ENCODE measurements at places on chromosomes 6 and 20.

DNA sequence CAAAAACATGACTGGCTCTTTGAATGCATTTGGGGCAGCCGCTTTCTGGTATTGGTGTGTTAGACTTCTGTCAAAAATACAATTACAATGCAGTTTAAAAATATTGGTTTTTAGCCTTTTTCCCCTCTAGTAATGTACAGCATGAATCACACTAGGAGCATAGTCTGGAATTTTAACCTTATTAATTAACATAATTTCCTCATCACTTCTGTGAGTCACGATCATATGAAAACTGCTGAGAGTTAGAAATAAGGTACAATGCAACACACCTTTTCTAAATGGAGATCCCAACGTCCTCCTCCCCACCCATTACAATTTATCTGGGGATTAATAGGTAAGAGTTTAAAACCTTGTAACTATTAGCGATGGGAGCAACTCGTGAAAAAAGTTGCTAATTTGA lies 297.1 kb upstream of the RIMS1 start:
- DNase-seq, result no peak

DNA sequence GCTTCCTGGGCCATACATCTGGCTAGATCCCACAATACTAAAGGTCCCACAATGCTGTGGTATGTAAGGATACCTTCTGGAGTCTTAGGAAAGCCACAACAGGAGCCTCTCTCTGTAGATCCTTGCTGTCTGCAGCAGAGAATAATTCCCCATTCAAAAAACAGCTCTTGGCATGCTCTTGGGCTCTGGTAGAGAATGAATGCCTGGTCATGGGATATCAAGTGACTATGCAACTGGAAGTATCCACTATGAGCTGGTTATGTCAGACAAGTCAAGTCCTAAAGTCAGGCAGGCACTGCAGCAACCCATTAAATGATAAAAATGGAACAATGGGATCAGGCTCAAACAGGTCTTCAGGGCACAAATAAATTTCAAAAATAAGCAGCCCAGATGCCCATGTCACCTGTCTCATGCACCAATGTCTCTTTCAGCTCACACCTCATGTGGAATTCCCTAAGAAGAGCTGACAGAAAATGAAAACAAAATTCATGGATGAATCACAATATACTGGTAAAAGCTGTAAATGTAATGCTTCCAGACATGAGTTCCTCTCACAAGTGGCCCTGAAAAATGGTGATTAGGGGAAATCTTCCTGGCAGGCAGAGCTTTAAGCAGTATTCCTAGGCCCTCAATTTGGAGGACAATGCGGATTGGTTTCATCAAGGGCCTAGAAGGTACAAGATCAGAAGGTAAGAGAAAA lies 4.3 kb downstream of the AK9 start:
- DNase-seq, result no peak

- DNase-seq, result no peak
These were observed 50.1 kb upstream of the RNF24 start for GRCh38 chr20:4065391-4065844.

- DNase-seq, result no peak
These were observed 6.0 kb upstream of the MRAP2 start for GRCh38 chr6:84027340-84028181.

- no peak for DNase-seq
These were observed 355 bp upstream of the BMP2 start for GRCh38 chr20:6767126-6767535.

GRCh38 chr6:157560691-157561413 lies 179.9 kb downstream of the ZDHHC14 start:
- DNase-seq, result no peak

DNA sequence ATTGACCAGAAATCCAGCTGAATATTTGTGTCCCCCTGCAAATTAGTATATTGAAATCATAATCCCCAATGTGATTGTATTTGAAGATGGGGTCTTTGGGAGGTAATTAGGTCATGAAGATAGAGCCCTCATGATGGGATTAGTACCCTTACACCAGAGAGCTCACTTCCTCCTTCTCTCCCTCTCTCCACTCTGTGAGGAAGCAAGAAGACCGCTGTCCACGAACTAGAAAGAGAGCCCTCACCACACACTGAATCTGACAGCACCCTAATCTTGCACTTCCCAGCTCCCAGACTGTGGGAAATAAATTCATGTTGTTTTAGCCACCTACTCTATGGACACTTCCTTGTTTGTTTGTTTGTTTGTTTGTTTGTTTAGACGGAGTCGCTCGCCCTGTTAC lies 11.9 kb upstream of the PLAGL1 start:
- no peak for DNase-seq

GRCh38 chr6:159615918-159616317 lies 77.1 kb downstream of the SOD2 start:
- no peak for DNase-seq

- DNase-seq, result no peak
These were observed 22.5 kb upstream of the MMS22L start for GRCh38 chr6:97305414-97306066.

- DNase-seq, result no peak
These were observed 44.3 kb downstream of the USP49 start for GRCh38 chr6:41850861-41851260.
